PC-3 (cell line): ENCODE measurements at places on chromosomes 13 and 19. TPM values are rescaled to one million over a fixed set of nuclear protein-coding genes. Genes with fewer than 3 reads are reported as not detected.

ADM5 gene
- total RNA-seq: 5.0 and 6.3 TPM in 2 replicates

MUC16 gene
- 0.15 and 0.52 TPM in 2 replicates for total RNA-seq

- no peak overlapping the region for H3K4me3 ChIP-seq
- no peak overlapping the region for H3K27ac ChIP-seq
- H3K27me3 ChIP-seq: no peaks in the 10 kb centered on the region
- no peak for DNase-seq
- H3K36me3 ChIP-seq: no peaks in the 10 kb centered on the region
Observed at GRCh38 chr13:80877209-80877943, 536.5 kb upstream of the SPRY2 start.

DNA sequence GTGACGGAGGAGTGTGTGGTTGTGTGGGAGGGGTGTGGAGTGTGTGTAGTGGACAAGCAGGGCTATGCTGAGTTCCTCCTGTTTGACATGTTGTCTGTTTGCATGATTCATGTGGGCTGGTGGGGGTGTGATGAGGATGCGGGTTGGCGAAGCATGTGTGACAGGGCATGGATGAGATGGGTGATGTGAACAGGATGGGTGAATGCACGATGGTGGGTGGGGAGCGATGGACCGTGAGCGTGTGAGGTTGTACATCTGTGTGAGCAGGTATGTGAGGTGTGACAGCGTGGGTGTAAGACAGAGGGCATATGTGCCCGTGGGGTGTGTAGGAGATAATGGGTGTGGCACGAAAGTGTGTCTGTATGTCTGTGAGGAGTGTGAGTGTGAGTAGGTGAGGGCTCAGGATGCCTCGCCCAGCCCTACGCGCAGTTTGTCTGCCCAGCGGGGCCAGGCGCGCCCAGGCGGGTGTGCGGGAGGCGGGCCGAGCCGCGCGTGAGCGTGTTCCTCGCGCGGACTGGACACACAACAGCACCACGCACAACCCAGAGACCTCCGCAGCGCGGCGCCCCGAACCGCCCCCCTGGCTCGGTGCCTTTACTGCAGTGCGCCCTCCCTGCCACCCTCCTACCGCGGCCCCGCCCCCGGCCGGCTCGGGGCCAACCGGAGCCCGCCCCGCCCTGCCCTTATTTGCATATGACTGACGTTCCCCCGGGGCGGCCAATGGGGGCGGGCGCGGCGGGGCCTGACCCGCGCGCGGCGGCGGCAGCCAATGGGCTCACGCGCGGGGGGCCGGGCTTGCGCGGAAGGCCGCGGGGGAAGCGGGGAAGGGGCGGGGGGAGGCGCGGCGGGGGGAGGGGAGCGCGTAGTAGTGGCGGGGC is 14.4 kb downstream of the CIC start:
- no peaks in the 10 kb centered on the region for H3K36me3 ChIP-seq
- H3K27me3 ChIP-seq: no peaks in the 10 kb centered on the region
